ENCODE measurements at places on chromosomes 2 and 18.

GRCh38 chr2:44655401-44655864, 286.1 kb upstream of the SIX3 start:
- no peak for DNase-seq

- peak; percentile 98 for DNase-seq
These were observed 664 bp upstream of the IMPA2 start for GRCh38 chr18:11980494-11981191.

GRCh38 chr2:31008561-31009114, 129.6 kb downstream of the GALNT14 start:
- no peak for DNase-seq

DNA sequence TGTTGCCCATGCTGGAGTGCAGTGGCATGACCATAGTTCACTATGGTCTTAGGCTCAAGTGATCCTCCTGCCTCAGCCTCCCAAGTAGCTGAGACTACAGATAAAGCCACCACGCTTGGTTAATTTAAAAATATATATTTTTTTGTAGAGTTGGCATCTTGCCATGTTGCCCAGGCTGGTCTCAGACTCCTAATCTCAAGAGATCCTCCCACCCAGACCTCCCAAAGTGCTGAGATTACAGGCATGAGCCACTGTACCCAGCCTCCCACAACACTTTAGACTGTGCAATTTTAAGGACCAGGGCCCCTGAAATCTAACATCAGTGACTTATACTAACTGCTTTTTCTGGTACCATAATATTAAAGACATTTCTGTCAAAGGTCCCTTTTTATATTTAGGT, 5.2 kb downstream of the TXNDC2 start:
- DNase-seq, result no peak

DNA sequence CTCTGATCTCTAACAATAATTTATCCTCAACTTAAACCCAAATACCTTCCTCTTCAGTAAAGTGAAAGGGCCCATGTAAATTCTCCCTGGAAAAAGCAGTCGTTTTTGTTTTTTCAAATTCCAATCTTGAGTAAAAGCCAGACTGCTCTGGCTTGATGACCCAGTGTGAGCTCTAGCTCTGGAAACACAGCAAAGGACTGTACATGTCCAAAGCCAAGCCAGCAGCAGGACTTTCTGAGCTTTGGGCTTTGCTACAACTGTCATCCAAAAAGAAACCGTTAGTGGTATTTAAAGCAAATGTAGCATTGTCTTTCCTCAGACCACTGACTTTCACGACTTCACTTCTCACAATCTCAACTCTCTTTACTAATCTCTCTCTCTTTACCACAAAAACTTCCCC, 25.4 kb downstream of the SH3YL1 start:
- DNase-seq, result no peak

GRCh38 chr2:236819275-236820002, 249.8 kb downstream of the ACKR3 start:
- DNase-seq, result no peak

DNA sequence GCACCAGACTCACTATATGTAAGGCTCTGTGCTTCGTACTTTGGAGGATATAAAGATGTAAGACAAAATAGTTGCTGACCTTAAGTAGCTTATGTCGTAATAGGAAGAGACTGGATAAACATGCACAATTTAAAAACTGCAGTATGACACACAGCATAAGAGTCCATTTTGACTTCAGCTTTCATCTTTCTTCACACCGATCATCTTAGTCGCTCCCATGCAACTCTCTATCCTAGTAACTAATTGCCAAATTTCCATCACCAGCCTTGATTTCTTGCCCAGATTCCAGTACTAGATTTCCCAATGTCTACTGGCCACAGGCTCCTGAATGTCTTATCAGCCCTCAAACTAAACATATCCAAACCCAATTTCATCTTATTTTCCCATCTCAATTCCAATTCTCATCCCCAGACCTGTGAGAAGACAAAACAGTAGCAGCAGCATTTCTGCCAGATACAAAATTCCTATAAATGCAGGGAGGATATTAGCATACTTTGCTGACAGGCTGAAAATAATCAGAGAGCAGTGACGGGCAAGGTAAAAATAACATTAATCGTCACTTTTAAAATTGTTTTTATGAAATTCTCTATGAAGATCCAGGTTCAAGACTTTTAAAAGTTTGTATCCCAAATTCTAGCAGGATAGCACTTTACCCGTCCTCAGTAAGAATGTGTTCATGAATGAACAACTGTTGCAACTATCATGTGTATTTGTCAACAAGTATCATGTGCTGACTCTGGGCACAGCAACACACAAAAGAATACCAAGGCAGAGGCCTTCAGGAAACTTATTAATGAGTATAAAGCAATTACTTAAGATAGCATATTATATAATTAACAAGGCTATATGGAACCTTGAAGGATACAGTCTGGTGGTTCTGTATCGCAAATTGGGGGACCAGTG, 42.2 kb downstream of the KIDINS220 start:
- DNase-seq, result no peak

GRCh38 chr2:111032721-111033429, 87.8 kb upstream of the BCL2L11 start:
- no peak for DNase-seq

- DNase-seq, result no peak
These were observed 154.6 kb downstream of the LOXHD1 start for GRCh38 chr18:46502444-46502843.

DNA sequence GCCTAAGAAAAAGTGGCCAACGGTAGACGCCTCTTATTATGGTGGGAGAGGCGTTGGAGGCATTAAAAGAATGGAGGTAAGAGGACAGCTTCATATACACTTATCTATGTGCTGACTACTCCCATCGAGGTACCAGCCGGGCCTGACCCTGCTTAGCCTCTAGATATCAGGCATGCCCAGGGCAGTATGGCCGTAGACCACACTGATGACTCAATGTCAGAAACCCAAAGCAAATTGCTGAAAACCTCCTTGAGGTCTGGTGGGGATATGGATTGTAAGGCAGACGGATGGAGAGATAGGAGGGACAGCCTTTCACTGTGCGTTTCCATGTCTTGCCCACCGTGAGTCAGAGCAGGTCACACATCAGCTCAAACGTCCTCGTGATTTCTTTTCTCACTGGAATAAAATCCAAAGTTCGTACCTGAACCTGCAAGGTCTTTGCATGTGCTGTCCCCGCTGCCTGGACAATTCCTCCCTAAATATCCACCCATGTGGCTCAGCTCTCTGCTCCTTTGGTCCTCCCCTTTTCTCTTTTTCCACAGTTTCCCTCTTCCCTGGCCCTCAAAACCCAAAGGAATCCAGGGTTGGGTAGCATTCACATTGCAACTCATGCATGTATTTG, 168.9 kb downstream of the ANTXR1 start:
- no peak for DNase-seq
